Activated gamma-delta T cell treated with anti-CD3 and anti-CD28 coated beads, Interleukin-2, amount 50 U/mL, for 16 hours (primary cell): ENCODE measurements at places on chromosomes 1 and 21.

- no peak for DNase-seq
Observed at GRCh38 chr1:219875860-219876259, 52.5 kb downstream of the SLC30A10 start.

DNA sequence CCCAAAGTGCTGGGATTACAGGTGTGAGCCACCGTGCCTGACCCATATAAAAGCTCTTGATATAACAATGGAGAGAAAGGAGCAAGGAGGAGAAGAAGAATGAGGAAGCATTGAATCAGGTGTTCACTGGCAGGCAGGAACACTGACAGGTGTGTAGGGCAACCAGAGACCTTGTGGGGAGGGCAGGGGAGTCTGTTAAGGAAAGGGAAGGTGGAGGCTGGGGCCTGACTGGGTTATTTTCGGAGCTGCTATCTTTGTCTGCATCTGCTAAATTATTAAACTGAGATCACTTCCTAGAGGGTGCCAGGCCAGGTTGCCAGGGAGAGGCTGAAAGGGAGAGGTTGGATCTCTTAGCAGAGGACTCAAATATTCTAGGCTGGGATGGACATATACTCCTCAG, 6.8 kb upstream of the TRNP1 start:
- no peak for DNase-seq

DNA sequence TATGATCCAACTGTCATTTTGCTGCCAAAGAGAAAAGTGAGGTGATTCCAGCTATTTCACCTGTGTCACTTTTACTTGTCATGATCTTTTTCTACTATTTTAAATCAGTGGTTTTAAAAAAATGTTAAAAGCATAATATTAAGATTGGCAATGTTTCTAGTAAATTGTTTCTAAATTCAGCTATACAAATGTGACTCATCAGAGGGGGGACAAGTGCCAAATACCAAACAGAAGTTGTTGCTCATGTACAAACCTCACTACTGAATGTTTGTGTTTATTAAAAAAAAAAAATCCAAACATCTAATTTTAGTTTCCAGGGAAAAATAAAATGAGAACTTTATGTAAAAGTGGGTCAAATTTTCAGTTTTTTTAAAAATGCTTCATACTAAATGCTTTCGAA, 346.2 kb upstream of the SNX7 start:
- no peak for DNase-seq

DNA sequence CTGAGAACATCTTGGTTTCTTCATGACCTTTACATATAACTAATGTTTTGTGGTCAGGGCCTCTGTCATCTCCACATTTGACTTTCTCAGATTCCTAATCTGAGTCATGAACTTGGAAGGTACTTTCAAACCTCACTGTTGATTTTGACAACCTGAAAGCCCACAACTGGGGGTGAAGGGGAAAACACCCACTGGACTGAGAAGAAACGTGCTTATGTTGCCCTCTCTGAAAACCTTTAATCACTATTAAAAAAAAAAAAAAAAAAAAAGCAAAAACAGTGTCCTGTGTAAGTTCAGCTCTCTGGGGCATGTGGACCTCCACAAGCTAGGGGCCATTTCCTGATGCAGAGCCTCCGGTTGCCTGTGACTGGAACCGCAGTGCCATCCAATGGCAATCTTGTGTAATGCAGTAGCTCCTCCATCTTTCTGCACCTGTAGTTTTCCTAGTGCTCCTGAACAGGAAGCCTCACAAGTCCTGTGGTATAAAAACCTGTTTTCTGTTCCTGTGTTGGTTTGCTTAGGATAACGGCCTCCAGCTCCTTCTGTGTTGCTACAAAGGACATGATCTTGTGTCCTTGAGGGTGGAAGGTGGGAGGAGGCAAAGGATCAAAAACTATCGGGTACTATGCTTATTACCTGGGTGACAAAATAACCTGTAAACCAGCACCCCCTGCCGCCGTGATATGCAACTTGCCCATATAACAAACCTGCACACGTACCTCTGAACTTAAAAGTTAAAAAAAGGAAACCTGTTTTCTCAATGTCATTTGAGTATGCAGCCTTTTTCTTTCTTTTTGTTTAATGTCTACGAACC, 124.5 kb downstream of the ZNF648 start:
- no peak for DNase-seq

DNA sequence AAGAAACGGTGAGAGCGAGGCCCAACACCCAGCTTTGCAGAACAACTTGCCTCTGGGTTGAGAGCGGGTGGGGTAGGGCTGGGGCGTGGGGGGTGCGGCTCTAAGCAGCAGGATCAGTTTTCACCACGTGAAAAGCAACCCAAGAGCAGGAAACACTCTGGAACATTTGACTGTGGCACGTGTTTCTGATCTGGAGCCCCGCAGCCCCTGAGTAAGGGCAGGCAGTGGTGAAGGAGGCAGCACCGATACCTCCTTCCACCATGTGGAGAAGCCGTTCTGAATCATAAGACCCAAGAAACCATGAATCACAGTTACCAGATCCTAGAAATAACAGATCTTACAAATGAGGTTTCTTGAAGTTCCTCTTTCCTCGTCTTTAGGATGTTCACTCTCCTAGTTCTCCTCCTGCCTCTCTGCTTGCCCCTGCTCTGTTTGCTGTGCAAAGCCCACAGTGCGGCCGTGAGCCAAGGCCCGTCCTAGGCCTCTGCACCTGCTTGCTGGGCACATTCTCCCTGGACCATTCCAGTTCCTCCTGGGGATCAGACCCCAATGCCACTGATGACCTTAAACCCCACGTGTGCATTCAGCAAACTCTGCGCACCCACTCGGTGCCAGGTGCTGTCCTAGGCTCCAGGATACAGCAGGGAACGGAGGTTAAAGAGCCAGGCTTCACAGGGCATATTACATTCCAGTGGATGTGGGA, 31.9 kb downstream of the SLC1A7 start:
- no peak for DNase-seq

DNA sequence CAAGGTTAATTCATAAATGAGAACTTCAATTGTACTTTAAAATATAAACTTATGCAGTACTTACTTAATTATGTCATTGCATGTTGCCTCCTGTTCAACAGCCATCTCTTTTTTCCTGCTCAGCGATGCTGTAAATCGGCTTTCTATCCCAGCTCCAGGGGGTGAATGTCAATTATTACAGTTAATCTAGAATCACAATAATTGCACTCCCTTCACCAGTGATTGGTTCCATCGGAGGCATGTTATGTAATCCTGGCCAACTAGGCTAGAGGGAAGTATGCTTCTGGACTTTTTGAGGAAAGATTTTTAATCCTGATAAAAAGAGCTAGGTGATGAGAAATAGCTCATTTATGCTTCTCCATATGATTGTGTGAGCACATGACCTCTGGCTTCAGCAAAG, 53.8 kb upstream of the SGIP1 start:
- DNase-seq: no peak

DNA sequence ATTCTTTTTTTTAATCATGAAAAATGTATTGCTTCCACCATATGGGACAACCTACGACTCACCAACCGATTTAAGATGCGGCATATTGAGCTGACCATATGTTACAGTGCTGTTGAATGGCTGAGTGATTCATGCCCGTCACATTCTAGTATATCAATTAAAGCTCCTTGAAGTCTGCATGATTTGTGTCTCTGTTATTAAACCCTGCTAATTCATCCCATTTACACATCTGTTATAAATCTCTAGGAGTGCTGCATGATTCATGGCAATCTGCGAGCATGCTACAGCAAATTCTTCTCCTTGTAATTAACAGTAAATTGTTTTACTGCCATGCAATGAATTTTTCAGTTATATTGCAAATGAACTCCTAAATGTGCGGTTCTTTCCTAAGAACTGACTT, 239.8 kb downstream of the USH2A start:
- no peak for DNase-seq

DNA sequence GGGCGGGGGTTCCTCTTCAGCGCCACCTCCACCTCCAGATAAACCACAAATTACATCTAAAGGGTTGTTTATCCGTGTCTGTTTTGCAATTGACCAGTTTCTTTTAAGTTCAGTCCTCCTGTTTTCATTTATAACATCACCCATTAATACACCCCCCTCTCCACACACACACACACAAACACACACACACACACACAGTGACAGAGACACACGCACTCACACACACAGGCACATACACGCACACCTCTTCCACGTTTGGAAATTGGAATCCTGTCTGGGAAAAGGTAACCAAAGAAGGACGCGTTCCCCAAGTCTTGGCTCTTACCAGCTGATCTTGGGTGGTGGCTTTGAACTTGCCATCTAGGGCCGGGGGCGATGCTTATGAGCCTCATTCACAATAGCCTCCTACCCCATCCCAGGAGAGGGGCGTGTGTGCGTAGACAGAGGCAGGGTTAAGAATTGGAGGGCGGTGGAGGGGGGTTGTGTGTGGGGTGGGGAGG, 442 bp upstream of the CSMD2 start:
- no peak for DNase-seq

DNA sequence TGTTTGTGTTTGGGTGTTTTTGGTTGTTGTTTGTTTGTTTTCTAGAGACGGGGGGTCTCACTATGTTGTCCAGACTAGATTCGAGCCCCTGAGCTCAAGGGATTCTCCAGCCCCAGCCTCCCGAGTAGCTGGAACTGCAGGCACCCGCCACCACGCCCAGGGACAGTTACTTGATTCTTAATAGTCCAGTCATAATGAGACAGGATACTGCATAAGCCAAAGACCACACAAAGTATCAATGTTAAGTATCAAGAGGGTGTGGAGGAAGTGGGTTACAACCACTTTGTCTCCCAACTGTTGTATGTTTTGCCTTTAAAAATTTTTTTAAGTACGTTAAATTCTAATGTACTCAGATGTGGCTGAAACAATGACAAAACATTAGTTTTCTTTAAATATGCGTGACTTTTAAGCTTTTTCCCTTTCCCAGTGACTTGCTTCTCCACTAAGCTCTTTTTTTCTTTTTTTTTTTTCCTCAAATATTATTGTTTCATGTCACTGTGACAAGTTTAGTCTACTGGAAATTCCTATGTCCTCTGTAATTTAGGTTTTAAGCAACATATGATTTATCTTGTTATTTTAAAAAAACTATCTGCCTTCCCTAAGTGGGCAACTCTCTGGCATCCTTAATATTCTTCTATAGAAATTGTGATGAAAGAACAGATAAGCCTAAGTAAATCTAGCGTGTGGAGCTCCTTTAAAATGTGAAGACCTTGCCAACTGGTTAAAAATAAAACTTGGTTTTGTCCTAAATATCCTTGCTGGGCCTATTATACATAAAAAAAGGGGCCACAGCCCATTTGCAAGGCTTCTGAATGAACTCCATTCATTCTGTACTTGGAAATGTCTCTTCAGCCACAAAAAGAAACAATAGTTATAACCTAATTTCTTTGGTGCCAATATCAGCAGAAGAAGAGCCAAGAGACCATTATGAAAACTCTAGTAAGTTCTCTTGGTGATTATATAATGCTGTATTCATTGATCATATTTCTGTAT, 56.2 kb upstream of the DPH5 start:
- DNase-seq: peak; percentile 9

DNA sequence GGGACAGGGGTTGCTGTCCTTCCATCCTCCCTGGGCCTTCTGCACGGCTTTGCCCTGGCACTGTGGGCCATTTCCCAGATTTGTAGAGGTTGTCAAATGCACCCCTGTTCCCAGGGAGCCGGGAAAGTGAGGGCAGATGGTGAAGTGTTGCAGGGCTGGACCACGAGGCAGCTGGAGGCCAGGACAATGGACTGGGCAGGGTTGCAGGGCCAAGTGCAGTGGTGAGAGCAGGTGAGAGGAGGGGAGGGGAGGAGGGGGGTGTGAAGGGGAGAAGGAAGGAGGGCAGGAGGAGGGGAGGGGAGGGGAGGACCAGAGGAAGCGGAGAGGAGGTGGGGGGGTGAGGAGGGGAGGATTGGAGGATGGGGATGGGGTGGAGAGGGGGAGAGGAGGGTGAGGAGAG, 443.9 kb downstream of the CAMTA1 start:
- no peak for DNase-seq

DNA sequence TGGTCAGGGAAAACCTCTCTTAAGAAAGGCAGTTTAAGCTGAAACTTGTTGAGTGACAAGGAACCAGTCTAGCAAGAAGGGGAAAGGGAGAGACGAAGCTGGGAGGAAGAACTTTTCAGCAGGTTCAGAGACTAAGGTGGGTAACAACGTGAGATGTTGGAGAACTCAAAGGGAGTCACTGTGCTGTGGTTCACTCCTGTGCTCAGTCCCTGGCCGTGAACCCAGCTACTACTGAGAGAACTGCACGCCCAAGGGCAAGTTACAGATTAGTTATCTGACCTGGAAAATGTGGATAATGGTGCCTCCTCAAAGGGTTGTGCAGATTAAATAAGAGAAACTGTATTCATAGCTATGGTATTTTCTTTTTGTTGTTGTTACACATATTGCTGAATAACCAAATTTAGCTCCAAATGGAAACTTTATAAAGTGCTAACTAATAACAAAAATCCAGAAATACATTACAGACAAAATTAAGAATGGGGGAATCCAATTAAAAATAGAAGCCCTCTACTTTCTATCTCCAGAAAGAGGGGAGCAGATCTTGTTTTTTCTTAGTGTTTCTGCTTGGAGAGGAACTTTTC, 2.9 kb downstream of the ZBTB40 start:
- no peak for DNase-seq

DNA sequence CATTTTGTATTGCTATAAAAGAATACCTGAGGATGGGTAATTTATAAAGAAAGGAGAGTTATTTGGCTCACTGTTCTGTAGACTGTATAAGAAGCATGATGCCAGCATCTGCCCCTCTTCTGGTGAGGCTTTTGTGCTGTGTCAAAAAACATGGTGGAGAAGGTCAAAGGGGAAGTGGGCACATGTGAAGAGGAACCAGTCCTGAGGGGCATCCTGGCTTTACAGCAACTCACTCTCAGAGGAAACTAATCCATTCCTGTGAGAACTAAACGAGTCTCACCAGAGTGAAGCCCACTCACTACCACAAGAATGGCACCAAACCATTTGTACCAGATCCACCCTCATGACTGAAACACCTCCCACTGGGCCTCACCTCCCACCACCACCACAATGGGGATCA, 18.8 kb upstream of the SELP start:
- no peak for DNase-seq

- DNase-seq: no peak
Observed at GRCh38 chr1:59674595-59674994, 140.2 kb upstream of the HOOK1 start.

- no peak for DNase-seq
Observed at GRCh38 chr1:199356561-199356960, 670.9 kb upstream of the NR5A2 start.

- DNase-seq: no peak
Observed at GRCh38 chr1:73452522-73452921, 745.5 kb downstream of the LRRIQ3 start.

- DNase-seq: no peak
Observed at GRCh38 chr1:94884106-94884505, 42.8 kb downstream of the CNN3 start.

DNA sequence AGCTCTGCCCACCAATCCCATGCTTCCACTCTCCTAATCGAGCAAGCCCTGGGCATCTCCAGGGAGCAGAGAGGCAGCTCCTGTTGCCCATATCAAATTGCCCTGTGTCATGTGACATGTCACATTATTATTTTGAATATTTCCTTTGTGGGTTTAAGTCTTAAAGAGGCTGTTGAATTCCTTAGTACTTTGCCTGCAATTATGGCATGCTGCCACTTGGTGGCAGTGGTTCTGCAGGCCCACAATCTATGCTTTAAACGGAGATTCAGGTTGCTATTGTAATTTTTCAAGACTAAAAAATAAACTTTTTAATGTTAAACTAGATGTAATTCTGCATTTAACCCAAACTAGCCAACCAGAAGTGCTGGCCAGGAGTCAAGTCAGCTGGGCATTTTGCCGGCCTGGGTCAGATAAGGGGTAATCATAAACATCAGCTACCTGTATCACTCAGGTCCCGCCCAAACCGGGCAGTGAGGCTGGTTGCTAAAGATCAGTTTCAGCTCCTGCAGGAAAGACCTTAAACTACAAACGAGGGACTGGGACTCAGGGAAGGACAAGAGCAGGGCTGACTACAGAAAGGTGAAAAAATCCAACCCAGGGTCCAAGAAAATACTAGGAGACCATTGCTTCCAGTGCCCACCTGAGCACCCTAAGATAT, 37.3 kb upstream of the ARHGEF16 start:
- no peak for DNase-seq
